Stimulated activated CD4-positive, alpha-beta T cell treated with anti-CD3 and anti-CD28 coated beads, Interleukin-4, amount 100 ng/mL, for 1 hour (primary cell): ENCODE measurements at places on chromosomes 12 and 14.

DNA sequence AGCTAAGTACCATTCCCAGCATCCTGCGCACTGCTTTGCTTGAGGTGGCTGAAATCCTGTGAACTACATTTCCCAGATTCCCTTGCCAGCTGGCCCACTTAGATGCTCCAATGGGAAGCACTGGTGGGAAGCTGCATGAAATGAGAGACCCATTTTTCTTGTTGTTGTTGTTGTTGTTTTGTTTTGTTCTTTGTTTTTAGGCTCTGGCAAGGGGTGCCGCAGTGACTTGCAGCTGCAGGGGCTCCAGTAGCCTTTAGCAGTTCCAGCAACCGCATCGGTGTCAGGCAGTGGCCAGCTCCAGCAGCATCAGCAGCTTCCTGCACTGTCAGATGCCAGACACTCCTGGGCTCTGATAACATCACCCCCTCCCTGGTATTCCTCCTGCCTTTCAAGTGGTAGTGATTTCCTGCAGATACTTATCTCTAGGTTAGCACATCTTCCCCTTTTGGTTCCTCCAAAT lies 8.8 kb upstream of the EGLN3 start:
- DNase-seq, result no peak

DNA sequence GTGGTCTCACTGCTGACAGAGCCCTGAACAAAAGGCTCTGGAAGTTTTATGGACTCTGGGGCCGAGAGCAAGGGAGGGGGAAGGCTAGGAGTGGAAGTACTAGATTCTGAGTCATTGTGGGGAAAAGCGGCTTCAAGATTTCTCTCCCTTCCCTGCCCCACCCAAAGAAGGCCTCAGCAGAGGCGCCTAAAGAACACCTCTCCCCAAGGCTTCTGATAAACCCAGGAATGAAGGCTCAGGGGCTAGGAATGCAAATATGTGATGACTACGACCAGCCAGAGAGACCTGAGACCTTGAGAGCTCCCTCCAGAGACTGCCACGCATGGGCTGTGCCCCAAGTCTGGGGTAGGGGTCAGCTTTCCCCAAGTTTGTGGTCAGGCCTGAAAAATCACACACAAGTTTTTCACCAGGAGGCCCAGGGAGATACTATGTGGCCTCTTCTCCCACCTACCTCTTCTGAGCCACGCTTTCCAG lies 130.7 kb upstream of the HIF1A start:
- no peak for DNase-seq

GRCh38 chr14:102440392-102440791 lies 69.2 kb downstream of the ANKRD9 start:
- no peak for DNase-seq

DNA sequence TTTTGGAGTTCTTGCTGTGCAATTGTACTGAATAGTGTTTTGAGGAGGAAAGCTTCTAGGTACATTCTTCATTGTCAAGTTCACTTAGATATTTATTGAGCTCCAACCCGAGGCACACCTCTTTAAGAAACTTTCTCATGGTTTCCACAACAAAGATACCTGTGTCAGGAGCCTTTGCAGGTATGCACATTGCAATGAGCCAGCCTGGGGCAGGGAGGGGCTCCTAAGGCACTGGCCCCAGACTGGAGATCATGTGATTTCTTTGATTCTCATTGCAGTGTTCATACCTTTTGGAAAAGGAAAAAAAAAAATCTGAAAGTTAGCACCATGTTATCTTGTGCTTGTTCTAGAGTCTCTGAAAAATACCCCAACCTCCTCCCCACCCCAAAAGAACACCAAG lies 80.3 kb downstream of the PRMT8 start:
- no peak for DNase-seq

DNA sequence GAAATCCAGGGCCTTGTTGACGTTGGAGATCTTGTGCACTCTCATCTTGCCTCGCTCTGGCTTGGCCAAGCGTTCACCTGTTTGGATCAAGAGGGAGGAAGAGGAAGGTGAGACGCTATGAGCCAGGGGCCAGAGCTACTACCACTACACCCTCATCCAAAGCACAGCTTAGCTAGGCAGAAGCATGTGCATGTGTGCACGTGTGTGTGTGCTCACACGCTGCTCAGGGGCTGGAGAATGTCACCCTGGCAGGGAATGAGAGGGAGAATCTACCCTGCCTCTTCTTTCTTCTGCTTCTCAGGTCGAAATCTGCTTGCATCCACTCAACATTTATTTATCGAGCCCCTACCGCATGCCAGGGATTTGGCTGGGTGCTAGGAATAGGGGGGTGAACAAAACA lies 58.1 kb downstream of the ACTN1 start:
- DNase-seq, result no peak

- DNase-seq, result no peak
Measured at GRCh38 chr12:28750946-28751685, 398.0 kb upstream of the FAR2 start.

DNA sequence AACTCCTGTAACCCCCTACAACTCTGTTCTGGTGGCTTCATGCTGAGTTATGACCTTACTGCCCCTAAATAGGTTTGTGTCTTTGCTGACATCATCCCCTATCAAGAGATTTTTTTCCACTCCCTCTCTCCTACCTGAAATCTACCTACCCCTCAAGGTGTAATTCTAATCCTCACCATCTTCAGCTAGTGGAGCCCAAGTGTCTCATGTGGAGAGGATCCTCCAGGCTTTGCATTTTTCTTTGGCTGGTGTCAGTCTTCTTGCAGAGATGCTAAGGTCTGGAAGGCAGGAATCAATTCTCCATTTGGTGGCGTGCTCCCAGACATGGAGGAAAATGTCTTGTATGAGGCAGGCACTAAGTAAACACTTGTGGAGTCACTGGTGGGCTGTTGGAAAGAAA lies 74.8 kb upstream of the PRMT8 start:
- DNase-seq, result no peak

GRCh38 chr12:19506497-19506896 lies 67.2 kb downstream of the AEBP2 start:
- DNase-seq, result no peak

DNA sequence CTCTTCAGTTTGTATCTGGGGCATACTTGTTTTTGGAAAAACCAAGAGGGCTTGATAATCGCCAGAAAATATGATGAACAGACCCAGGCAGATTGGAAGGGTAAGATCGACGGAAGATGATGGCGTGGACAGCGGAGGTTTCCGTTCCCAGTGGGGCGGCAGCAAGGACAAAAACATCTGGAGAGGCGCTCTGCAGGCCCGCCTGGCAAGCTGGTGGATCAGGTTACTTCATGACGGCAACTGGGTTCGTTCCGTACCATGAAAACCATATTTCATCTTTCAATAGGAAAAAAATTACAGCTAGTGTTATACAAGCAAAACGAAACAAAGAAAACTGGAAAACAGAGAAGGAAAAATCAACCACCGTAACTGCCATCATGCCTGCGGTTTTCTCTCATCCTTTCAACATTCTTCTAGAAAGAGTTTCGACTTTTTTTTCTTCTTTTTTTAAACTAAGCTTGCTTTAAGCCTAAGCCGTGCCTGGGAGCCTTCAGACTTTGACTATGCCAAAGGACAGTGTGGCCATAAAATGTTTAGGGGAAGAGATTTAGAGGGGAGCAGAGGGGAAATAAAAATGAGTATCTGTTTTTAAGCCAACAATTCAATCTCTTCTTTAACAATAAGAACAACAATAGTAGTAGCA lies 210.5 kb downstream of the FOXN3 start:
- no peak for DNase-seq
